NCI-H2081 (cell line): ENCODE measurements at places on chromosomes 5 and 9.

GRCh38 chr5:14767053-14767452, 102.5 kb downstream of the OTULIN start:
- DNase-seq: no peak

GRCh38 chr5:30099634-30100033, 1093.9 kb upstream of the CDH6 start:
- DNase-seq: peak; percentile 94

GRCh38 chr5:52743970-52744369, 43.7 kb upstream of the ITGA1 start:
- no peak for DNase-seq

- peak; percentile 73 for DNase-seq
Measured at GRCh38 chr5:157328277-157328912, 62.5 kb downstream of the CYFIP2 start.

GRCh38 chr9:27090231-27090630, 18.8 kb upstream of the TEK start:
- DNase-seq: no peak

DNA sequence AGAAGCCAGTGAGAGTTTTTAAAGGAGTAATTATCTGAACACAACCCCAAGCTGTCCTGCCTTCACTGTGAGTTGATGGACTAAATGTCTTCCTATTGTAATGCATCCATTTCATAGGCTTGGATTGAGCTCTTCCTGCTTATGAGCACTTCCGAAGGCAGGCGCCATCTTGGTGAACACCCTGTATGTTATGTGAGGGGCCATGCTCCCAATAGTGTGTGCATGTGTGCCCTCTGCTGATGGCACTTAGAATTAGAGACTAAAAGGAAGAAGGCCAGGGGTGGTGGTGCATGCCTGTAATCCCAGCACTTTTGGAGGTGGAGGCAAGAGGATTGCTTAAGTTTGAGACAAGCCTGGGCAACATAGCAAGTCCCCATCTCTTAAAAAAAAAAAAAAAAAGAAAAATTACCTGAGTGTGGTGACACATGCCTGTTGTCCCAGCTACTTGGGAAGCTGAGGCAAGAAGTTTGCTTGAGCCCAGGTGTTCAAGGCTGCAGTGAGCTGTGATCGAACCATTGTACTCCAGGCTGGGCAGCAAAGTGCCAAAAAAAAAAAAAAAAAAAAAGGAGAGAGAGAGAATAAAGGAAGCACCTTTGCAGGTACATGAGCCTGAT, 65.0 kb downstream of the C9orf152 start:
- DNase-seq: no peak

GRCh38 chr9:18238254-18238653, 235.7 kb upstream of the ADAMTSL1 start:
- DNase-seq: no peak

DNA sequence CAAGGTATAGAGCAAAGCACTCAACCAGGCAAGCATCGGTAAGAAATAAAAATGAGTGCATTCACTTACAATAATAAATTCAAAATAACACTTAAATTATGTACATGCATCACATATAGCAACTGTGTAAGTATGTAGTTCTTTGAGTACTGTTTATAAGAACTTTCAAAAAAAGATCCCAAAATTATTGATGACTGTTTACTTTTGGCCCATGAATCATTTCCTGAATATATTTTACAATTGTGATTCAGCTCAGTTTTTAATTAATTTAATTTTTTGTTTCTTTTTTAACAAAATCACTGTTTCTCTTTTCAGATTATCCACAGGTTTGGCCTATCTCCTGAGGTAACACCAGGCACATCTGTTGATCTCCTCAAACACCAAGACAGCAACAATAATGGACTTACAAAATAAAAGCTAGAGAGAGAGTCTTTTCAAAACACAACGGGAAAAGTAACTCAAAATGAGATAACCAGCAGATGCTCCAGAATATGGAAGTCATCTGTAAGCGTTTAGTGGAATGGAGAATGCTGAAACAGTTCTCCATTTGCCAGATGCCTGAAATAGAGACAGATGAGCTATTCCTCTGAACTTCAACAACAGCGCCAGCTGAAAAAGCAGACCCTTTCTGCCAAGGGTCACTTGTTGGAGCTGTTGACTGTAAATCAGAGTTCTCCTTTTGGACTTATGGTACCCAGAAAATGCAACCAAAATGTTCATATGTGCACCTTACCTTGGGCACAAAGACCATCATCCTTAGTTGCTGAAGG, 348.6 kb upstream of the RGMB start:
- DNase-seq: no peak

DNA sequence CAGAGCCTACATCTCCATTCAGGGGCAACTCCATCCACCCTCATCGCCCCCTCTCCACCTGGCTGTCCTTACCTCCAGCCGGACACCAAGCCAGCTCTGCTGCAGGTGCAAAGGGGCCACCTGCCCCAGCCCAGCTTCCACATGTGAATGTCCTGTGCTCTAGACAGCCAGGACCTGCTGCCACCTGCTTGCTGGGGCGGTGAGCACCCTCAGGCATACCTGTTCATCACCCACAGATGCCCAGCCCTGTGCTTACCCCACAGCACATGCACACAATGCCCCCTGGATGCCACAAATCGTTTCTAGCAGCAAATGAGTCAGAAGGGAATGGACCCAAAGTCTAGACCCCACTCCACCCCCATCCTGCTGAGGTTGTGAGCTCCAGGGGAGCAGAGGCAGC, 13.3 kb upstream of the NKD2 start:
- no peak for DNase-seq

DNA sequence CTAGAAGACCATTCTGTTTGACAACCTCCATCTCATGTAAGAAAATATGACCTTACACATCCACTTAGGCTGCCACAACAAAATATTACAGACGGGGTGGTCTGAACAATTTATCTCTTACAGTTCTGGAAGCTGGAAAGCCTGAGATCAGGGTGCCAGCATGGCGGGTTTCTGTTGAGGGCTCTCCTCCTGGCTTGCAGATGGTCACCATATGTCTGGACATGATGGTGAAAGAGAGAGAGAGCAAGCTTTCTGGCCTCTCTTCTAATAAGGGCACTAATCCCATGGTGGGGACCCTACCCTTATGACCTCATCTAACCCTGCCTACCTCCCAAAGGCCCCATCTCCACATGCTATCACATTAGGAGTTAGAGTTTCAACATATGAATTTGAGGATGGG, 66.0 kb downstream of the AMBP start:
- no peak for DNase-seq

DNA sequence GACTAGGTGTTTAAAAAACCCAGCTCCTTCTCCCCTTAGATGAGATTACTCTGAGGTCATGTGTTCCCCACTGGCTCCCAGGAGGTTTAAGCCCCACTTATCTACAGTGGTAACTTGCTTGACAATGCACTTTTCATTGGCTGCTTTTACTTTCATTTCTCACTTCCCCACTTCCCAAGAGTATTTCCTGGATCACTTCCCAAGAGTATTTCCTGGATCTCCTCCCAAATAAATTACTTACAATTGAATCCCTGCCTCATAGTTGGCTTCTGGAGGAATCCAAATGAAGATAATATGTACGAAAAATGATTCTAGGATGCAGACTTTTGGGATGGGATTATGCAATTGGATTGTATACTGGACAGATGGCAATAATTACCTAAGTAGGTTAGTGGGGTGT, 47.1 kb upstream of the CHSY3 start:
- DNase-seq: no peak

DNA sequence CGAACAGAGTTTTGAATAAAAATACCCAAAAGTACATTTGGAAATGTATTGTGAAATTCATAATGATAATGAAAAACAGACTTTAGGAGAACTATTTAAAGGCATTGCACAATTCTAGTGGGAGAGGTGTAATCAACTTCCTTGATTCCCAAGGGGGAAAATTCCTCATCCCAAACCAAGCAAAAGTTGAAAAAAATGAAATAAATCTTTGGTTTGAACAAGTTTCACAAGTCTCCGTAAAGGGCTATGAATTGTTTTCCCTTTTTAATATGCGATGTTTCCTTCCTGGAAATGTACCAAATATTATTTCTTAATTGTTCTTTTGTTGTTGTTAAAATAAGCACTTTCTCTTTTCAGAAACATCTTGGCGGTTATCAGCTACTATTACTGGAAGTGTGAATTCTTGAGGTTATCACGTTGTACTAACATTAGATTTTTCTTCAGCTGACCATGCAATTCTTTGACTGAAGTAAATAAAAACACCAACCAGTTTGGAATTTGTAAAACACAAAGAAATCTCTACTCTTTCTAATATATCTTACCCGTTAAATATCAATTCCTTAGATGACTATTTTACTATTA, 59.3 kb downstream of the SVEP1 start:
- no peak for DNase-seq

GRCh38 chr5:79754865-79755555, 65.4 kb downstream of the CMYA5 start:
- DNase-seq: no peak

- no peak for DNase-seq
Measured at GRCh38 chr5:125215593-125215992, 469.2 kb upstream of the ZNF608 start.

- no peak for DNase-seq
Measured at GRCh38 chr9:136362450-136362784, 1.1 kb downstream of the DNLZ start.

DNA sequence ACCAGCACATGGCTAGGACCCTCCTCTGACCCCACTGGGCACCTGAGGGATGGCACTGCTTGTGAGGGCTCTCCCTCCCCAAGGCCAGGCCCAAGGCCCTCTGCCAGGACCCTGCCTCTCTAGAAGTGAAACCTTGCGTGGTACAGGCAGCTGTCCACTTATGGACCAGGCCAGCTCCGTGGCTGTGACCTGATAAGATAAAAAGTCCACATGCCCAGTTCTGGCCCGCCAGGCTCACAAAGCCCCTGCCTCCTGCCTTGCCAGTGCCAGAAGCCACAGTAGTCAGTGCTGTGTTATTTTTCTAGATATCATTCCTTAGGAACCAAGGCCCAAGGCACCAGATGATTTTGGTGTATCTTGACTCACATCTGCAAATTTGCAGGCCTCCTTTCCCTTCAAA, 14.0 kb upstream of the SPATA31E1 start:
- no peak for DNase-seq

DNA sequence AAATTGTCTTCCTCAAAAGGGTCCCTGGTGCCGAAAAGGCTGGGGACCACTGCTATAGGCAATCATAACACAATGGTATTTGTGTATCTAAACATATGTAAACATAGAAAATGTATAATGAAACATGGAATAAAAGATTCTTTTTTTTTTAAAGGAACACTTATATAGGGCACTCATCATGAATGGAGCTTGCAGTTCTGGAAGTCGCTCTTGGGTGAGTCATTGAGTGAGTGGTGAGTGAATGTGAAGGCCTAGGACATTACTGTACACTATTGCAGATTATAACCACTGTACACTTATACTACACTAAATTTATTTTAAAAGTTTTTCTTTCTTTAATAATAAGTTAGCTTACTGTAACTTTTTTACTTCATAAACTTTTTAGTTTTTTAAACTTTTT, 176.4 kb downstream of the ARRDC3 start:
- no peak for DNase-seq

DNA sequence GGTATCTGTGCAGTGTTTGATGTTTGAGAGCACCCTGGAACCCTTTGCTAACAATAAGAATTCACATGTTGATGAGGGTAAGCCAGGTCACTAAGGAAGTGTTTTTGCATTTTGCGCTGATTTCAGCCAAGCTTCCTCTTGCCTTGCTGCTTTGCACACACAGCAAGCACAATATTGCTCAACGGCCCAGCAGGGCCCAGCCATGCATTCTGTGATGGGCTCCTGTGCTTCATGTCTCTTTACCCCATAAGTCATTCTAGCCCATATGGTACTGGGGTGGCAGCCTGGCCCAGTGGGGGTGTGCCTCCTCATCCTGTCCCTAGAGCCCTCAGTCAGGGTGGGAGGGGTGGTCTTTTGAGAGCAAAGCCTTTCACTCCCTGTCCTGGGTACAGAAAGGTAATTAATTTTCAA, 481.3 kb downstream of the GADD45G start:
- no peak for DNase-seq

- peak; percentile 30 for DNase-seq
Measured at GRCh38 chr5:10563110-10563944, 543 bp upstream of the ANKRD33B start.

DNA sequence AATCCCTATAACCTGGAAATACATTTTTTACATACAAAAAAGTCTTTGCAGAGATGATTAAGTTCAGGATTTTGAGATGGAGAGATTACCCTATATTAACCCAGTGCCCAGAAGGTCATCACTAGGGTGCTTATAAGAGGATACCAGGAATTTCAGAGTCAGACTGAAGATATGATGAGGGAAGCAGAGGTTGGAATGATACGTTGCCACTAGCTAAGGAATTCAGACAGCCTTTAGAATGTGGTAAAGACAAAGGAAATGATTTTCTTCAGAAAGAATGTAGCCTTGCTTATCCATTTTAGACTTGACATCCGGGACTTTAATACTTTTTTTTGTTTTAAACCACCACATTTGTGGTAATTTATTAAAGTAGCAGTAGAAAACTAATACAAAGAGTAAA, 2176.8 kb upstream of the C9orf72 start:
- no peak for DNase-seq

GRCh38 chr9:100190339-100190738, 91.3 kb downstream of the INVS start:
- no peak for DNase-seq

DNA sequence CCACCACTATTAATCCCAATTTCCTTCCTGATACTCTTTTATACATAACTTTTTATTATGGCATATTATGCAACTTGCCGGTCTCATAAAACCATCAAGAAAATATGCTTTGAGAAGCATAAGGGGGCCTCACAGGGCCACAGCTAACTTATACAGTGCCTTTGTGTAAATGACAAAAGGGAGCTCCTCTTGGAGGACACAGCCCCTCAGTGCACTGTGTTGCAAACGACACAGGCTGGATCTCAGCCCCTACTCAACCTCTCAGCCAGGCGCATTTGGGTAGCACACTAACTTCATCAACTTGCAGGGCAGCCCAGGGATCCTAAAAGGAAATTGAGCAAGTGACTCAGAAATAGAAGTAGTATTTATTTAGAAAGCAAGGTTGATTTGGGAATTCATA, 35.4 kb downstream of the RIGI start:
- DNase-seq: no peak

- DNase-seq: peak; percentile 61
Measured at GRCh38 chr9:110058304-110058953, 149.5 kb downstream of the C9orf152 start.

DNA sequence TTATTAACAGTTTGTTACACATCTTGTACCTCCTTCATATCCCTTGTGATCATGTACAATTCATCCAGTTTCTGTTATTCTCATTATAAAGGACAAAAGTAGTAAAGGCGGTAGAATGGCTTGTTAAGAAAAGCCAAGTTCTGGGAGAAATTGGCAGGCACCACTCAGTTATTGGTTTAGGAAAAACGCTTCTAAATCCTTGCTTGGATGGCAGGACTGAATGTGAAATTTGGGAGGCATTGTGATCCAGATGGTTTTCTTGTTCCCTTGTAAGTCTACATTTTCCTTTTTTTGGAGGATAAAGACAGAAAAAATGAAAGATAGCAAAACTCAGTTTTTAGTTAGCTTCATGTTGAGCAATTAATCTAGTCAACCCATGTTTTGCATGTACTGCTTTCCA, 130.2 kb downstream of the MAT2B start:
- DNase-seq: no peak

- DNase-seq: no peak
Measured at GRCh38 chr5:137613554-137614265, 114.6 kb upstream of the SPOCK1 start.
